ENCODE measurements at places on chromosomes 1 and 21.

- DNase-seq: no peak
Measured at GRCh38 chr1:8086055-8086454, 59.9 kb upstream of the ERRFI1 start.

DNA sequence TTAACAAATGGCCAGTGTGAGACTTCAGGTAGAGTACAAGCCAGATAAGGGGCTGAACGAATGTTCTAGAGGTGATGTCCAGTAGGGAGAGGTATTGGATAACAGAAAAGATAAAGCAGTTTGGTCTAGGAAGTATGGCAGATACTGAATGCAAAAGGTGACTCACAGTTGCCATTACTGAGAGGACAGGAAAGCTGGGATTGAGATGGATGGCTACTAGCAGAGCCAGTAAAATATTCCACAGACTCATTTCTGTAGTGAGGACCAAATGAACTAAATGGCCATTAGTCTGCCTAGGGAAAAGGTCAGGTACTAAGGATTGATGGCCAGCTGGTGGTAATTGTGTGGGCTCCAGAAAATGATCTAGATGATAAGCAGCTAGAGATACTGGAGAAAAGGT, 11.5 kb downstream of the MACO1 start:
- no peak for DNase-seq

DNA sequence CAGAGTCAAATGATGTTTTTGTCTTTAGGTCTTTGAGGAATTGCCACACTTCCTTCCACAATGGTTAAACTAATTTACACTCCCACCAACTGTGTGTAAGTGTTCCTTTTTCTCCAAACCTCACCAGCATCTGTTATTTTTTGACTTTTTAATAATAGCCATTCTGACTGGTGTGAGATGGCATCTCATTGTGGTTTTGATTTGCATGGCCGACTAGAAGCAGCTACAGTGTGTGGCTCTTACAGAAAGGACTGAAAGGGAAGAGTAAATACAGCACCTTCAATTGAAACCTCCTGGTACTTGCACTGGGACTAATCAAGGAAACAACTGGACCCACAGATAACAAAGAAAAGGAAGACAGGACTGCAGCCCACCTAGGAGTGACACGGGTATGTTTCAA, 668.0 kb upstream of the RGS18 start:
- DNase-seq: no peak

- DNase-seq: no peak
Measured at GRCh38 chr1:53011175-53011574, 50.8 kb upstream of the PODN start.

- DNase-seq: peak; percentile 9
Measured at GRCh38 chr1:200518524-200518923, 102.0 kb downstream of the KIF14 start.

GRCh38 chr1:118049981-118050380, 120.4 kb downstream of the WDR3 start:
- no peak for DNase-seq
